ENCODE measurements at places on chromosomes 12 and 14.
A peak's percentile ranks its signal among the peaks of the same experiment; 100 is the strongest.

- H3K36me3 ChIP-seq: no peaks in the 10 kb centered on the region
- peak overlapping the region; percentile 52 for H3K4me3 ChIP-seq
- no peak for DNase-seq
- H3K27me3 ChIP-seq: no peaks in the 10 kb centered on the region
- H3K4me1 ChIP-seq: peaks cover 17% of the 10 kb centered on the region
These were observed 3.2 kb upstream of the ZNF839 start for GRCh38 chr14:102316338-102316742.

DNA sequence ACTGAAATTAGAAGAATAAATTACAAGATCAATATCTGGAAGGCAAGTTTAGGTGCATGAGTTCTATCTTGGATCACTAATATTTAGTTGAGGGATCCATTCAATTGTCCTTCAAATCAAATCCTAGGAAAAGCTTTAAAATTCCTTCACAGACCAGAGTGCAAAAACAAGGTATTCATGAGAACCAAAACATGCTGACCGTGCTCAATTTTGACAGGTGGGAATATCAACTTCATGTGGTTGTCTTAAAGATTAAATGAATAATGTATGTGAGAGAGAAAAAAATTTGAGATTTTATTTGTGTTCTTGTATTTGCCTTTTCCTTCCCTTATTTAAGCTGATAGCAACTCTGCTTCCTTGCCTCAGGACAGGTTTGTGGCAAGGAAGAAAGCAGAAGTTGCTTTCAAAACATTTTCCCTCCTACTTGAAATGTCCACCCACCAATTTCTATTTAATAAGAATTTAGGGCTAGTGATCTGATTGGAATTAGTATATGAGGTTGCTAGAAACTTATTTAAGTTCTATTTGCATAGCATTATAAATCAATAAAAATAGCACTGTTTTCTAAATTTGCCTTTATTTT is 4.9 kb upstream of the PPP1R12A start:
- no peak overlapping the region for H3K4me3 ChIP-seq
- peaks cover 10% of the 10 kb centered on the region for H3K4me1 ChIP-seq
- no peaks in the 10 kb centered on the region for H3K36me3 ChIP-seq
- no peak overlapping the region for H3K27ac ChIP-seq
- H3K27me3 ChIP-seq: no peaks in the 10 kb centered on the region

GRCh38 chr14:57851354-57851753 is 14.5 kb downstream of the SLC35F4 start:
- no peaks in the 10 kb centered on the region for H3K36me3 ChIP-seq
- no peak overlapping the region for H3K4me3 ChIP-seq
- H3K4me1 ChIP-seq: no peaks in the 10 kb centered on the region
- H3K27ac ChIP-seq: no peak overlapping the region
- no peak for DNase-seq

- no peaks in the 10 kb centered on the region for H3K36me3 ChIP-seq
- no peaks in the 10 kb centered on the region for H3K27me3 ChIP-seq
- no peak overlapping the region for H3K4me3 ChIP-seq
These were observed 12.1 kb downstream of the SPX start for GRCh38 chr12:21538061-21538653.

DNA sequence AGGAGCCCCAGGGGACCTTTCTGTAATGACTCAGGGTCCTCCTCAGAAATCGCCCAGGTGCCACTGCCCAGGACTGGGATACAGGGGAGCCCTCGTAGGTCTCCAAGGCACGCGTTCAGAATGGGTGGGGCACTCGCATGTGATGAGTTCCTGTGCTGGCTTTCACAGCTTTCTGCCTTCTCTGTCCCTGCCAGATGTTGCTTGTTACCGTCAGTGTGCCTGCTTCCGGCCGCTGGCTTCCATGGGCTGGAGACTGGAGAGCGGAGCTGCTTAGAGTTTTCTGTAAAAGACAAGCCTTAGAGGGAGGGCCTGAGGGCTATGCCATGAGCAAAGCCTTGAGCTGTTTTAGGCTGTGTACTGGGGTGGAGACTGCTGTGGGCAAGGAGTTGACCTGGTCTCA is 75.0 kb upstream of the SLC24A4 start:
- no peaks in the 10 kb centered on the region for H3K36me3 ChIP-seq
- no peak for DNase-seq
- H3K27ac ChIP-seq: no peak overlapping the region
- no peak overlapping the region for H3K4me3 ChIP-seq
- H3K4me1 ChIP-seq: no peaks in the 10 kb centered on the region

DNA sequence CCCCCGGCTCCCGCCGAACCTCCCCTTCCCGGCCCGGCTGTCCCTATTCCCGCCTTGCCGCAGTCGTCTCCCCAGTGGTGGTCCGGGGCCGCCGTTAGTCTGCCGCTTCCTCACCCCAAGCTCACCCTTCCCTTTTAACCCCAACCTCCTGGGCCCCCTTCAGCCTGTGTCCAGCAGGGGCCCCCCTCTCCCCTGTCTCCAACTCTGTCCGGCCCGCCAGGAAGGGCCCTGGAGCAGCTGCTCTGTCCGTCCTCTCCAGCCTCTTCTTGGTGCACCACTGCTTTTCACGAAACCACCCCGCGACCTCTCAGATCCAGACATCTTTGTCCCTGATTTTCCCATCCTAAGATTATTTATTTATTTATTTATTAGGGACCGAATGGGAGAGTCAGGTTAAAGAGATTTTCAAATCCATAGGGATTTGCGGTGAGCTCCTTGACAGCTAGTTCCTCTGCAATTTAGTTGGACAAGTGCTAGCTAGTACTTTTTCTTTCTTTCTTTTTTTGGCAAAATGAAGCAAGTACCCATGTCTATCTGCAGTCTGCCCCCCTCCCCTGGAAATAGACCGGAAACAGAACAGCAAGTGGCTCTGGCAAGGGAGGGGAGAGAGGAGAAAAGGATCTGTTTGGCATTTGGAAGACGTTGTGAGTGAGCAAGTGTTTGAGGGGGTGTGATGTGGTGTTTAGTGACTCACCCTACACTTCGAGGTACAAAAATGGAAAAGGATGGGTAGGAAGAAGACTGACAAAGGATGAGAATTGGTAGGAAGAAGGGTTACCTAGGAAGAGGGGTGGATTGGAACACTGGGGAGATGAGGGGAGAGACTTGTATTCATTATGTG is 632 bp downstream of the UBR7 start:
- DNase-seq: peak; percentile 78
- H3K27me3 ChIP-seq: no peaks in the 10 kb centered on the region
- peaks cover 50% of the 10 kb centered on the region for H3K36me3 ChIP-seq
- no peaks in the 10 kb centered on the region for H3K4me1 ChIP-seq
- H3K4me3 ChIP-seq: peak overlapping the region; percentile 63
- H3K27ac ChIP-seq: peak overlapping the region; percentile 61

DNA sequence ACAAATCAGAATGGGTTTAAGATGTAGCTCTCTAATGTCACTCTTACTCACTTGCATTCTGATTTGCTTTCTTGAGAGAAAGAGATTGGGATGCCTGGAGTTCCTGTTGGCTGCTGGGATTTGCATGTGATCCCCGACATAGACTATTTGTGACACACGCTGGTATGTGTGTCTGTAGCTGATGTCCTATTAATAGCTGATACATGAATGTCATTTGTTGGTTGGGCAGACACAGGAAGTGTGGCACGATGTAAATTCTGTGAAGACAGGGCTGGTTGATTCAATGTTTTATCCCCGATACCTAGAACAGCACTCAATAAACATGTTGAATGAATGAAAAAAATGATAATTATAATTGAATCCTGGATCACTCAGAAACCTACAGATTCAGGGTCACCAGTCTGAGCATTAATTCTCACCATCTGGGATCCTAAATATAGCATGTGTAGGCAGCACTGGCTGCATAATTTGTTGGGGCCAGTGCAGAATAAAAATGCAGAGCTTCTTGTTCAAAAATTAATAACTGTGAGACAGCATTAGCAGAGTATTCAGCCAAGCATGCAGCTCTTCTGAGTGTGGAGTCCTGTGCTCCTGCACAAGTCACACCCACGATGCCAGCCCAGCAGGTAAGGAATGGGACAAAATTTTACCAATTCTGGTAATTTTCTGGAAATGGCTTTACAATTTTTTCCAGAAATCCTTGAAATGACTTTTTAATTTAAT is 35.5 kb upstream of the SOCS2 start:
- no peak for DNase-seq
- H3K4me1 ChIP-seq: no peaks in the 10 kb centered on the region
- no peak overlapping the region for H3K27ac ChIP-seq

DNA sequence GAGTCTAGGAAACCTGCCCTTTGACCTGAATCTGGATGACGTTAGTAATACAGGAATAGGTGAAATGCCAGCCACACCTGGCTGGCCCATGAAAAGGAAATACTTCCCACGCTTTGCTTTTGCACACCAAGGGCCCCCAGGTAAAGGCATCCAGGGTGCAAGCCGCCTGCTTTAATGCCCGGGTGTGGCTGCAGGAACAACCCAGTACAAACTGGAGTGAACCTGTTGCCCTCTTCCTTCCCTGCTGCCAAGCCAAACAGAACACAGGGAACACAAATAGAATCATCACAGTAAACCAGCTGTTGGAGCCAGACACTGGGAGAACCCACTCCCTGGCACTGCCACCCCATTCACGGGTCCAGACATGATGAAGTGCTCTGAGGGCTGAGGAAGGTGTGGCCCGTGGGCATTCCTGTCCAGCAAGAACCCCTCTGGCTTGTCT is 24.2 kb upstream of the FOS start:
- no peaks in the 10 kb centered on the region for H3K36me3 ChIP-seq
- DNase-seq: peak; percentile 97
- no peaks in the 10 kb centered on the region for H3K27me3 ChIP-seq
- no peak overlapping the region for H3K4me3 ChIP-seq
- H3K27ac ChIP-seq: peak overlapping the region; percentile 96

GRCh38 chr12:84760091-84760865 is 152.3 kb downstream of the SLC6A15 start:
- no peaks in the 10 kb centered on the region for H3K27me3 ChIP-seq
- no peaks in the 10 kb centered on the region for H3K4me1 ChIP-seq
- DNase-seq: no peak
- no peak overlapping the region for H3K27ac ChIP-seq
- no peaks in the 10 kb centered on the region for H3K36me3 ChIP-seq

- peaks cover 6% of the 10 kb centered on the region for H3K4me1 ChIP-seq
- DNase-seq: no peak
- no peaks in the 10 kb centered on the region for H3K27me3 ChIP-seq
These were observed 4.6 kb upstream of the SELPLG start for GRCh38 chr12:108638141-108638827.

Measured in RWPE2 (cell line).